Lung (tissue), 17 donors: ENCODE measurements at places on chromosomes 4 and X. TPM values are rescaled to one million over a fixed set of nuclear protein-coding genes. Genes with fewer than 3 reads are reported as not detected.

Gene POF1B
- 0.47 TPM for polyA plus RNA-seq

Gene CENPU
- polyA plus RNA-seq = 11.7 TPM

Gene TMPRSS11F
- polyA plus RNA-seq = not detected

Gene TMPRSS11B
- 0.10 TPM for polyA plus RNA-seq

Gene CLNK
- 0.04 TPM for polyA plus RNA-seq

Gene DKK2
- 3.0 TPM for polyA plus RNA-seq

Gene SLC38A5
- 30.7 TPM for polyA plus RNA-seq
